ENCODE measurements at places on chromosomes 5 and 9.

- no peak for DNase-seq
Observed at GRCh38 chr5:89560696-89561095, 677.7 kb upstream of the MEF2C start.

- DNase-seq, result no peak
Observed at GRCh38 chr5:33073881-33074327, 362.8 kb downstream of the NPR3 start.

DNA sequence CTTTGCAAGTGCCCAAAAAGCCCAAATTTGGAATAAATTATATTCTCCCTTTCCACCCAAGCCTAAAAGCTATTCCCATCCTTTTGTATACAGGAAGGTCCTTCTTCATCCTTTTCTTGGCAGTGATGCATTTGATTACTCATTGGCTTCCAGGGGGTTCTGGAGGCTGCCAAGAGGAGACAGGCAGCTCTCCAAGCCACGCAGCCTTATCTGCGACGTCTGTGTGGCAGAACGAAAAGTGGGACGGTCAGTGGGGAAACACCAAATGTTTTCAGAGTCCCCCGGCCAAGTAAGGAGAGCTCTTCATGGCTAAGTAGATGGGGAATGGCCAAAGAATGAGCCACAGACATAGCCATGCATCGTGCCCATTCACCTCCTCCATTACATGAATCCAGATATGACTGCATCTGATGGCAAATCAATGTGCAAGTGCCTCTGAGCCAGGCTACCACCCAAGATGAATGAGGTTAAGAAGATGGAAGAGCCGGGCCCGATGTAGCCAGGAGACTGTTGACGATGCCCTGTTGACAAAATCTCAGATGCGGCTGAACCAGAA lies 12.1 kb downstream of the ADAM19 start:
- DNase-seq, result no peak

- DNase-seq, result no peak
Observed at GRCh38 chr9:114102484-114102883, 3.4 kb upstream of the KIF12 start.

GRCh38 chr9:16207161-16207560 lies 654.3 kb downstream of the CCDC171 start:
- no peak for DNase-seq

DNA sequence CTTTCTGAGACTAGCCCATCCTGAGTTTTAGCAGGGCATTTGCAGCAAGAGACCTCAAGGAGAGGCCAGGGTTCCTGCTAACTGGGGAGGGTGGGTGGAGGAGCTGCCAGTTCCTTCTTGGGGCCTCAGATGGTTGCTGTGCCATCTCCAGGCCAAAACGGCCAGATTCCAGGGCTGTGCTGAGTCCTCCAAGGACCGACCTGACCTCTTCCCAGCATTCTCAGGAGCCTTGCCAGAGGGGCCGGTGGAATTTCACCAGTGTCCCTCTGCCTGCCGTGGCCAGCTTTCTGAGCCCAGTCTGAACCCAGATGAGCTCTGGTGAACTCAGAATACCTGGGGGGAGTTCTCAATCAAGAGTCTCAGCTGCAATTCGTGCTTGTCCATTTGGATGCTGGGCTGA lies 54.3 kb downstream of the TSTD2 start:
- no peak for DNase-seq

- DNase-seq, result no peak
Observed at GRCh38 chr5:88813805-88814575, 69.0 kb downstream of the MEF2C start.

GRCh38 chr5:83474991-83475390 lies 3.4 kb downstream of the VCAN start:
- DNase-seq, result no peak

GRCh38 chr5:127070243-127070642 lies 3.1 kb downstream of the C5orf63 start:
- no peak for DNase-seq

GRCh38 chr9:81607593-81608288 lies 81.6 kb downstream of the TLE1 start:
- no peak for DNase-seq

DNA sequence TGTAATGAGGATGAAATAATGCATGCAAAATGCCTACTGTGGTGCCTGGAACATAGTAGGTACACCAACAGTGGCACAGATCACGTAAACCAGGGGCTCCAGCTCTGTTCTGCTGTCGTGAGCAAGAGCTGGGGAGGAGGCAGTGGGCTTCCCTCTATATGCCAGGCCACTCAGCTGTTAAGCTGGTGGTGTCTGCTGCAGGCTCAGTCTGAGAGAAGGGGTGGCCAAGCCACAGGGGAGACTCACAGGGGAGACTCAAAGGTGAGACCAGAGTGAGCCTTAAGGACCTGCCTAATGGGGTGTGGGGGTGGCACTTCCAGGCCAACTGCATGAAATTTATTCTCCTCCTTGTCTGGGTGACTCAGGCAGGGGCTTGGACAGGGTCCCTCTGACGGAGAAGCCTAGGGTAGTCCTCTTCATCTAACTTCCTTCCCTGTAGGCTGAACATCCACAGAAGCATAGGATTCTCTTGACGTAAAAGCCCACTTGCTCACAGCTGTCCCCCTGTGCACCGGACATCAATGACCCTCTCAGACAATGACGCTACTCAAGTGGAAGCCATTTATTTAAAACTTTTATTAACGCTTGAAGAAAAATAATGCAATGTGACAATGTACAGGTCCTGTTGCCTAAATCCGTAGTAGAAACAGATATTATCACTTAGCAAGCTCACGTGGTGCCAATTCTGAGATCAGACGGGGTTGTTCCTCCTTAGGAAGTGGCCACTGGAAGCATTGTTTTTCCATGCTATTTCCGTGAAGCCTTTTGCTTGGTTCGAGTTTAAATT lies 13.9 kb downstream of the STC2 start:
- DNase-seq, result no peak

GRCh38 chr5:126030698-126031097 lies 392.5 kb upstream of the GRAMD2B start:
- no peak for DNase-seq

GRCh38 chr9:15541872-15542271 lies 11.0 kb upstream of the CCDC171 start:
- DNase-seq, result no peak

DNA sequence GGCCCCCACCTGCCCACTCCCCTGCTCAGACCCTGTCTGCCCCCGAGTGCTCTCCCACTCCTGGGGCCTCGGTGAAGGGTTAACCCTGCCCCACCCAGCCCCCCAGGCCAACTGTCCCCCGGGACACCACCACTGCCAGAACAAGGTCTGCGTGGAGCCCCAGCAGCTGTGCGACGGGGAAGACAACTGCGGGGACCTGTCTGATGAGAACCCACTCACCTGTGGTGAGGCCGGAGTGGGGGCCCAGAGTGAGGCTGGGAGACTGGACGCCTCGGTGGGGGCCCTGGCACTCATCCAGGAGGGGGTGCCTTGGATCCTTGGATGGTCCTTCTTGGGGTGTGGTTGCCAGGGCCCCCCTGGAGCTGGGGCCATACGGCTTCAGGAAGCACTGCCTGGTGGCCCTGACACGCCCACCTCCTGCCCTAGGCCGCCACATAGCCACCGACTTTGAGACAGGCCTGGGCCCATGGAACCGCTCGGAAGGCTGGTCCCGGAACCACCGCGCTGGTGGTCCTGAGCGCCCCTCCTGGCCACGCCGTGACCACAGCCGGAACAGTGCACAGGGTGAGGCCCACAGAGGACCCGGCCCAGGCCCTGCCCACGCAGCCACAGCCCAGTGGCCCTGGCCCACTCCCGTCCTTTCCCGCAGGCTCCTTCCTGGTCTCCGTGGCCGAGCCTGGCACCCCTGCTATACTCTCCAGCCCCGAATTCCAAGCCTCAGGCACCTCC lies 2.1 kb downstream of the MAMDC4 start:
- DNase-seq, result no peak

DNA sequence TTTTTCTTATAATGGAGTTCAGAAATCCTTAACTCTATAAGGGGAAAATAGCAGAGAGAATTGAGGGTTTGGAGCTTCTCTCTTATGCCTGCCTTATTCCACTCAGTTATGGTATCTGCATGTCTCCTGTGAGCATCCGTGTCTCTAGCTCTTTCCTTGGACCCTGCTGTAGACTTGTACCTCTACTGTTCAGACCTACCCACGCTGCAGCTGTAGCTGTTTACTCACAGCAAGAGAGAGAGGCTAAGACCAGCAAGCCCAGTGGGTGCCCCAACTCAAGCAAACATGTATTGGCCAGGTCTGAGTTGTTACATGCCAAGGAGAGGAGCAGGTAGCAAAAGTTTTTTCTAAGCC lies 7.1 kb upstream of the PCSK1 start:
- DNase-seq, result no peak

GRCh38 chr5:37738057-37738691 lies 101.7 kb downstream of the GDNF start:
- DNase-seq, result no peak

- DNase-seq, result no peak
Observed at GRCh38 chr9:124390794-124391658, 24.2 kb downstream of the PSMB7 start.

DNA sequence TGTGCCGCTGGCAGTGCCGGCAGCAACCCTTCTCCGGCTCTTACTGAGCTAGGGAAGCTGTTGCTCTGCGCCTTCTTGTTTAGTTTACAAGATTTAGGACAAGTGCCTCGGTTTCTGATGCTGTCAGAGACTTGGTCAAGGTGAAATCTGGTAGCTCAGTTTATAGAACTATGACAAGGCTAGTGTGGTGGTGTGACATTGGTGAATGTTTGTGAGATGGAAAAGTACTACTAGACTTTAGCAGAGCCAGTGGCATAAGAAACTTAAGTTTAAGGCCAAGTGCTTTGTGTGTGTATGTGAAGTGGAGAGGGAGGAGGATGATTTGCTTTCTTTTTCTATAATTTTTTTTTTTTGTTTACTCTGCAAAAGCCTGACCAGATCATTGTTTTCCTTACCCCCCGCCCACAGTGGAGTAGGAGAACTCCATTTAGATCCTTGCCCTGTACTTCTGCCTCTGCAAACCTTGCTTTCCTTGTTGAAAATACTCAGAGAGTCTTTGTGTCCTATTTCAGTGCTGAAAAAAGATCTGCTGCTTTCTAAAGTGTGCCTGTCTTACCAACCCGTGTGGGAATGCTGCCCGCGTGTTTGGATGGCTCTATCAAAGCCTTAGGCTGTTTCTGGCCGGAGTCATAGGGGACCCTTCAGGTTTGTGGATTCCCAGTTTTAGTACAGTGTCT lies 75.9 kb downstream of the TRIO start:
- no peak for DNase-seq

DNA sequence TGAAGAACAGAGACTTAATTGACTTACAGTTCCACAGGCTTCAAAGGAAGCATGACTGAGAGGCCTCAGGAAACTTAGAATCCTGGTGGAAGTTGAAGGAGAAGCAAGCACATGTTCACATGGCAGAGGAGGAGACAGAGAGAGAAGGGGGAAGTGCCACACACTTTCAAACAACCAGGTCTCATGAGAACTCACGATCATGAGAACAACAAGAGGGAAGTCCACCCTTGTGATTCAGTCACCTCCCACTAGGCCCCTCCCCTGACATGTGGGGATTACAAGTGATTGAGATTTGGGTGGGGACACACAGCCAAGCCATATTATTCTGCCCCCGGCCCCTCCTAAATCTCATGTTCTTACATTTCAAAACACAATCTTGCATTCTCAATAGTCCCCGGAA lies 19.5 kb downstream of the NR3C1 start:
- DNase-seq, result no peak

- DNase-seq, result no peak
Observed at GRCh38 chr5:74035521-74035937, 409.5 kb downstream of the ARHGEF28 start.

DNA sequence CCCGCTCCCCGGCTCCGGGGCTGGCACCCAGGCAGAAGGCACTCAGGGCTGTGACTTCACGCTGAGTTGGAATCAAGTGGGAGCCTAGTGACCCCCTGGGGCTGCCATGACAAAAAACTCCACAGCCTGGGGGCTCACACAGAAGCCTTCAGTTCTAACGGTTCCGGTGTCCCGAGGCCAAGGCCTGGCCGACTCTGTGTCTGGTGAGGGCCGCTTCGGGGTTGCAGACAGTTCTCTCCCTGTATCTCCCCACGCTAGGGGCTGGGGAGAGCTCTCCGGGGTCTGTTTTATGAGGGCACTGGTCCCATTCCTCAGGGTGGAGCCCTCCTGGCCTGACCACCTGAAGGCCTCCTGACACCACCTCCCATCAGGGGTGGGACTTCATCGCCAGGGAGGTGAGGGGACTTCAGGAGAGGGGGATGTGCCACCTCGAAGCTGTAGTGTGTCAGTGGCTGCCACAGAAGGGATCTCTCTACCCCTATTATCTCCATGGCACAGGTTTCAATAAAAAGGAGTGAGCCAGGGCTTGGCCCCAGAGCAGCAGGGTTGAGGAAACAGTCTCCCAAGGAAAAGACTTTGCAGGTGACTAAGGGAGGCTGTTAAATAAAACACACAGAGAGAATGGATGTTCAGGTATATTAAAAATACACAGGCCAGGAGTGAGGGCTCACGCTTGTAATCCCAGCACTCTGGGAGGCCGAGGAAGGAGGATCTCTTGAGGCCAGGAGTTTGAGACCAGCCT lies 1.5 kb upstream of the SLC6A3 start:
- no peak for DNase-seq

- no peak for DNase-seq
Observed at GRCh38 chr5:78675956-78676730, 27.6 kb upstream of the LHFPL2 start.

DNA sequence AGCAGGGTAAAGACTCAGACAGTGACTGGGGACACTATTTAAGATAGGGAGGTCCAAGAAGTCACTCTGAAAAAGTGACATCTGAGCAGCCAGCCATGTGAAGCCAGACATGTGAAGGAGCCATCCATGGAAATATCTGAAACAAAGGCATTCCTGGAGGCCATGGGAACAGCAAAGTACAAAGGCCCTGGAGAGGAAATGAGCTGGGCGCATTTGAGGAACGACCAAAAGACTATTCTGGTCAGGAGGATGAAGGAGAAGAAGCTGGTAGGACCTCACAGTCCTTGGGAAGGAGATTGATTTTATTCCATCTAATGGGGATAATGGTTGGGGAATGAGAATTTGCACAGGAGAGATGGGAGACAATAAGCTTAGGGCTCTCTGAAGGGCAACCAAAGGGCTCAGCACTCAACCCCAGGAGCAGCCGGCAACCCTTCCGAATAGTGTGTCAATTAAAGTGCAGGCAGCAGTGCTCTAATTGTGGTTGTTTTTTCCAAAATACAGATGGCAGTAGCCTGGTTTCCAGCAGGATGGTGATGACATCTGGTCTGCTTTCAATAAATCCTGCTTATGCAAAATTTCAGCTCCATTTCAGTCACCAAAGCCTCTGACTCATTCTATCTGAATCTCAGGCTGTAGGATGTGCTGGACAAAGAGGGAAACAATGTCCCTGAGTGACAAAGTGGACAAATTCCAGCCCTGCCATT lies 26.7 kb downstream of the FOXI1 start:
- DNase-seq, result no peak

GRCh38 chr5:32991421-32991815 lies 280.3 kb downstream of the NPR3 start:
- DNase-seq, result no peak
